ENCODE measurements at places on chromosomes 4 and X.

- no peak for DNase-seq
Observed at GRCh38 chr4:125529071-125529470, 214.3 kb downstream of the FAT4 start.

DNA sequence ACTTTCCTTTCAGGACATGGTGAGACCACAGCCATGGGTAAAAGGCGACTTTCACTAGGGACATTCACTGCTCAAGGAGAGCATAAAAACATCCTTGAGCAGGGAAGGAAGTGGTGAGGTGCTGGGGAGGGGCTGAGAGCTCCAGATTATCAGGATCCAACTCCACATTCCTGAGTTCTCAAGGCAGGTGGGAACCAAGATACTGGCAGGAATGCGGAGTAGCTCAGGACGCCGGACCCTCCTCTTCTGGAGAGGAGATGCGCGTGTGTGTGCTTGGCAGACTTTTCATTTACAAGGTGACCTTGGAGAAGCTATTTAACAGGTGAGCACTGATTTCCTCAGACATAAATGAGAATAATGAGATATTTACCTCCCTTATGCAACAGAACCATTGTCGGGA lies 41.3 kb upstream of the TXK start:
- no peak for DNase-seq

- DNase-seq: no peak
Observed at GRCh38 chrX:94400488-94400887, 726.5 kb downstream of the FAM133A start.

- no peak for DNase-seq
Observed at GRCh38 chr4:143289370-143289769, 47.3 kb upstream of the GAB1 start.
